Hypothalamus (tissue), 51 donors: ENCODE measurements at places on chromosomes 12 and 14.

GRCh38 chr12:24899503-24900075 lies 49.3 kb downstream of the BCAT1 start:
- DNase-seq = no peak

- no peak for DNase-seq
Measured at GRCh38 chr12:112665958-112666357, 125.6 kb upstream of the RPH3A start.

DNA sequence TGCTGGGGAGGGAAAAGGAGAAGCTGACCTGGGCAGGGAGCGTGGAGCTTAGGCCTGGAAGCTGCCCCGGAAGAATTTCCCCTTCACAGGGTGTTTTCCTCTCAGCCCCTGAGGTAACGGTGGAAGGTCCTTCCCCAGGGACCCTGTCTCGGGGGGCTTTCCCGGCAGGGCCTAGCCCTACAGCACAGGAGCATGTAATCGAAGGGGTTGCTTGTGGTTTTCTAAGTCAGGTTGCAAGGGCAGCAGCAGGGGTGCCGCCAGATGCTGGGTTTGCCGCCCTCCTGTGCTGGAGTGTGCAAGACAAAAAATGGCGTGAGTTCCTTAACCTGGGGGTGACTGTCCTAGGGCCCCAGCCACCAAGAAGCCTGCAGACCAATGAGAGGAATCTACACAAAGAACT lies 1.6 kb upstream of the KRT74 start:
- no peak for DNase-seq

DNA sequence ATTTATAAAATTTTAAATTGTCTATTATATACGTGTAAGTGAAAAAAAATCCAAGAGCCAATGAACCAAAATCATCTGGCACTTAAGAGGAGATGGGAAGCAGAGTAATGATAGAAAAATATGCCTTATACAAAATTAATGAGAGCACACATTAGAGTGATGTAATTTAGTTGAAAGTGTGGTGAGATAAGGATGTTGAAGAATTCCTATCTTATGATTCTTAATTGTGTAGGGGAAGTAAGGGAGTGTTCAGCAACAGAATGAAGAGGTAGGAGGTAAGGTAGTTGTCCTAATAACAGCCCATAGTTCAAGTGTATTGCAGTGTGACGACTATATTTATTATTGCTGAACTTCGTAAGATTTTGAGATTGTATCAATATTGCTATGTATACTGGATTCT lies 843.4 kb upstream of the FLRT2 start:
- no peak for DNase-seq

GRCh38 chr14:100419856-100420255 lies 96.7 kb downstream of the SLC25A47 start:
- DNase-seq = no peak

GRCh38 chr14:21680072-21680471 lies 6.5 kb upstream of the OR4E1 start:
- DNase-seq = no peak

- DNase-seq = no peak
Measured at GRCh38 chr14:100655741-100656085, 68.5 kb upstream of the BEGAIN start.

DNA sequence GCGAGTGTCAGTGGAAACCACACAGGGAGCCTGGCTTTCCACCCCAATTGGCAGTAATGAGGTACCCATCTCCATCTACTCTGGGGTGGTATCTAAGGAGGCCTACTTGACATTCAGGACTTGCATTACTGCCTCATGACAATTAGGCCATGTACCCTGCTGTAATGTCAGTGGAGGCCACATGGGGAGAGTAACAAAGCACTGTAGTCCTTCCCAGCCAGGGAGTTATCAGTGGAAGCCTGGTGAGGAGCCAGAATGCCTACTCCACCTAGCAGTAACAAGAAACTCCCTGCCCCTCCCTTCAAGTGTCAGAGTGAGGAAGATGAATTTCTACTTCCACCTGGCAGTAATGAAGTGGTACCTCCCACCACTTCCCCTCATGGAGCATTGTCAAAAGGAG lies 12.5 kb downstream of the TIMM9 start:
- DNase-seq = no peak

DNA sequence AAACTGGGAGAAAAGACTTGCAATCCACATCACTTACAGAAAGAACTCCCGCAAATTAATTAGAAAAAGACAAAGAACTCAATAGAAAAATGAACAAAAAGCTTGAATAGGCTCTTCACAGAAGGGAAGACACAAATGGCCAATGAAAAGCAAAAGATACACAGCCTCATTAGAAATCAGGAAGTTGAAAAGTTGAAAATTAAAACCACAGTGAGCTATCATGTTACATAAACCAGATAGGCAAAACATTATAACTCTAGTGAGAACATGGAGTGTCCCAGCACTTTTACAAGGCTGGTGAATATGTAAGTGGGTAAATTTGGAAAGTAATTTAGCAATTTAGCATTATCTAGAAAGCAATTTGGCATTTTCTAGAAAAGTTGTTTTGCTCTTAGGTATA lies 158.4 kb upstream of the RASSF8 start:
- no peak for DNase-seq

GRCh38 chr14:89826596-89826995 lies 127.9 kb downstream of the EFCAB11 start:
- DNase-seq = no peak

GRCh38 chr14:60839057-60839456 lies 104.5 kb downstream of the MNAT1 start:
- no peak for DNase-seq

- DNase-seq = no peak
Measured at GRCh38 chr14:58571769-58572472, 65.8 kb upstream of the DACT1 start.

- no peak for DNase-seq
Measured at GRCh38 chr14:104805326-104805678, 4.4 kb downstream of the ZBTB42 start.

- DNase-seq = no peak
Measured at GRCh38 chr12:131368668-131369071, 342.2 kb upstream of the SFSWAP start.

DNA sequence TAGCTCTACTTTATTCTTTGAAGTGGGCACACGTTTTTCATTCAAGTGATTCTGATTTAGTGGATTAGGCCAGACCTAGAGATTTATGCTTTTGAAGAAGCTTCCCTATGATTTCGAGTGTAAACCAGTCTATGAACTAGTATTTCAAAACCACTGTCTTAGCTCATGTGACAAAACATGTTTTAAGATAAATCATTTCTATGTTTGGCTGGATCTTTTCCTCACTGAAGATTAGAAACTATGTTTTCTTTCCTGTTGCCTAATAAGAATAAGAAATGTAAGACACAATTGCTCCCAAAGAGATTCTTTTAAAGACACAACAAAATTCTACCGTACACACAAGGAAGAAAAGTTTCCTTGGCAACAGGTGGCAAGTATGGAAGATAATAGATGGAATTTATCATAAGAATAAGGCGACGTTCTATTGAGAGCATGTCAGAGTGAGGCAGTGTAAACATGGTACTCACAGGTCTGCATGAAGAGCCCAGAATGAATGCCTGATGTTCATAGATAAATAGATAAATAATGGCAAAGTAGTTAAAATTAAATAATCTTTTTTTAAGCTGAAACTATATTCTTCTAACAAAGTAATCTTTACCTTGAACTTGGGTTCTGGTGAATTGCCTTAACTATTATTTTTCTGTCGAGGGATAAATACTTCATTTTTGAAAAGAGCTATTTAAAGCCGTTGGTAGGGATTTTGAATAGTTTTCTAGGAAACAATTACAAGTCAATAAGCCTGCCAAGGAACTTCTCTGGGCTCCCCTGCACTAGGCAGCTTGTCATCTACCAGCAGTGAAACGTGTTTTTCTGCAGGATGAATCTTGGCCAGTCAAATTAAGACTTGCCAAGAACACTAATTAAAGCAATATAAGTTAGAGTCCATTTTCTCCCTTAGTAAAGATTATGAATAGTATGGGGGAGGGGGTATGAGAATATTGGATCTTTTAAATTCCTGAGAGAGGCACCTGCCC lies 34.1 kb upstream of the C12orf75 start:
- no peak for DNase-seq

DNA sequence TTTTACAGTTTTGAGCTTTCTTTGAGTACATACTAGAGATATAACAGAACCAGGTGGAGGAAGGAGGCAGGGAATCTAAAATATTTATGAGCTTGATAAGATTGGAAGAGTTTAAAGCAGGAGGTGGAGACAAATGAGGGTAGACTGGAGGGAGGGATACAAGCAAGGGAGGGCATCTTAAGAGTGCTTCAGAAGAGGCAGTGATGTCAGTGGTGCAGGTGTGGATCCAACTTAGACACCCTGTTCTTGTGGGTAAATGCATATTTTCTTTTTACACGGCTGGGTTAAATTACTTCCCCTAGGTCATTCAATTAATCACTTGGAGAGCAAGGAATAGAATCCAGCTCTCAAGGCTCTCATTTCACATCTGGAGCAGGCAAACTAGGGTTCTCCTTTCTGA lies 146.1 kb upstream of the LRIG3 start:
- DNase-seq = no peak

DNA sequence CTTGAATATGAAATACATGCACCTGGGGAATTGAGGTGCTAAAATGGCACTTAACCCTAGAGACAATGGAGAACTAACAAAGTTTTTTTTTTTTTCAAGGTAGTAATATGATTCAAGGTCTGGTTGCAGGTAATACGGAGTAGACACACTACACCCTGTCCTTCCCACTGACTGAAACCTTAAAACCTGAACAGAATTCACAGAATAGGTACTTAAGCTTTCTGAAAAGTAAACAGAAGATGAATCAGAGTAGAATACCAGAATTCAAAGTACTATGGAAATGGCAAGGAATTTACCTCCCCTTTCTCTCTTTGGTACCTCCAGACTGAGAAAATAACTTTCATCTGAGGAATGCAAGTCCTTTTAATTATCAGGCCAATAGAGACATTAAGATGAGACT lies 87.2 kb downstream of the PAPLN start:
- DNase-seq = no peak

GRCh38 chr12:106903241-106903945 lies 52.3 kb upstream of the TMEM263 start:
- no peak for DNase-seq

DNA sequence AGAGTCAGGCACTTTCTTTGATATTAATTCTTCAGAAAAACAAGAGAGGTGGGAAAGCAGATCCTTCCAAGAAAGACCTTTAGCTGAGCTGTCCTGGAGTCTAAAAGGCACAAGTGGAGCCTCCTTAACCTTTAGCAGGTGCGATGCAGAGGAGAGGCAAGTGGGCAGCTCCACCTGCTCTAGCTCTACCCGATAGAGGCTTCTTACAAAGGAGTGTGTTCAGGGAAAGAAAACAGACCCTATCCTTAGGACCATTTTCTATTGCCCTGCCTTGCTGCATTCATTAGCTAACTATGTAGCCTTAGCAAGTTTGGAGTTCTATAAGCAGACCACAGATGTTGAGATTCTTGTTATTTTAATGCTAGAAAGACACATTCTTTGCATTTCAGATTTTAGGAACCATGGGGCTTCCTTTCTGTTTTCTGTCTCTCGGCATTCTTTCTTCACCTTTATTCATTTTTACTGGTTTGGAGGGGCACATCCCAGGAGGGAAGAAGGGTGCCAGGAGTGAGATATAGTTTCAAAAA lies 214.5 kb downstream of the EGLN3 start:
- no peak for DNase-seq

DNA sequence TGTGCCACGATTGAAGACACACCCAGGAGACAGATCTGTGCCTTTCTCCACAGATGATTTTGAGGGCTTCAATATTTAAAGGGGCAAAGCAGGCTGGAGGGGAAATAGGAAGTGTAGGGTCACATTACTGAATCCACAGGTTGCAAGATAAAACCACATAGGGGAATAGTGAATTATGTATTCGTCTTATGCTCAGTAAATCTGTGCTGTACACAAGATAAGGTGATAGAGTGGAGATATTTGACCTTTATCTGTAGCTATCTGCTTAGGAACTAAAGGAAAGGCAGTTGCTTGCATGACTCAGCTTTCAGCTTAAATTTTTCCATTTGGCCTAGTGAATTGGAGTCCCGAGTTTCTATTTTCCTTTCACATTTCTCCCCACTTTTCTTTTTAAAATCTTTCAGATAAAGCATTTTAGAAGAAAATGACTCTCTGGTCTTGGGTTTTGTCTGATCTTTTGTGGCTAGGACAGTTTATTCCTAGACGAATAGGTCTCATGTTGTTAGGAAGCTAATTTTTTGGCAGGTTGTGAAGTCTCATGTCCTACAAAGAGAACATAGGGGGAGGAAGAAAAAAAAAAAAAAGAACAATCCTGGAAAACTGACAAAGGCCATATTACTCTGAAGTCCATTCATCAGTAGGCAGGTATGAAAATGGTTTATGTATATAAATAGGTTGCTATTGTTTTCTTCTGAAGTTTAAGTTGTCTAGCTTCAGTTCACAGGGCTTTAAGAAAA lies 55.4 kb downstream of the FBXO33 start:
- DNase-seq = no peak

DNA sequence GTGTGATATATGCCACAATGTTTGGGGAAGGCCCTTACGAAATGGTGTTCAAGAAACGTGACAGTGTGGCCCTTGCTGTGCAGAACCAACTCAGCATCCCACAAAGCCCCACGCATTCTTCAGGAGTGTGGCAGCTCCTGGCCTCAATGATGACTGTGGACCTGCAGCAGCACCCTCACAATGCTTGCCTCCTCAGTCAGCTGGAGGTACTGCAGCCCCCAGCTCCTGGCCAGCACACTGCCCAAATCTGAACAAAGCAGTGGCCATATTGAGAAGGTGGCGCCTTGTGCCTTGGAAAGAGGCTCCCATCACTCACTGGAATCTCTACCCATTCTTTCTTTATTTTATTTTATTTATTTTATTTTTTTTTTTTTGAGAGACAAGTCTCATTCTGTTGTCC lies 10.4 kb downstream of the POLE2 start:
- no peak for DNase-seq

DNA sequence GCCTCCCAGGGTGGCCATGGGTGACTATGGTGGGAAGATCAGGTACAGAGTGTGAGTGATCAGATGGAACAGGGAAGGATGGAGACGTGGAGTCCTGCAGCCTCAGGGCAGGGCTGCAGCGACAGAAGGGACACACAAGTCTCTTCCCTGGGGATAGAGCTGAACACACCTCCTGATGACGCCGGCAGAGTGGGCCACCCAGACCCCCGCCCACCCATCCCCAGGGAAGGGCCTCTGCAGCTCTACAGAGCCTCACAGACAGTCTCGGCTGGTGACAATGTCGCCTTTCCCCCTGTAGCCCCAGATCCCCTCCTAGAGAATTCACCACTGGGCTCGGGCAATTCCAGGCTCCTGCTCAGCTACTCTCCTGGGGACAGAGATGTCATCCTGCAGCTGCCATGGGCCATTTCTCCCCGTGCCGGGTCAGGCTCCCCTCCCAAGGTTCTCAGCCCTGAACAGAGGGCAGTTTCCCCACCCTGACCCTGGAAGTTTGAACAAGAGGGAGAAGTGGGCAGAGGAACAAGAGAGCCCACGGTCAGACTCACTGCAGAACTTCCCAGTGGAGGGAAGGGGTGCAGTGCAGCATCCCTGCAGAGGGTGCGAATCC lies 115.7 kb downstream of the NCOR2 start:
- DNase-seq = no peak
